Stimulated activated CD4-positive, alpha-beta T cell treated with anti-CD3 and anti-CD28 coated beads, TNF-alpha, amount 100 ng/mL, for 1 hour (primary cell): ENCODE measurements at places on chromosomes 13 and 19.

GRCh38 chr13:58018865-58019264 lies 387.3 kb downstream of the PCDH17 start:
- no peak for DNase-seq

GRCh38 chr19:5933391-5934068 lies 19.5 kb downstream of the CAPS start:
- DNase-seq = no peak

GRCh38 chr13:77548095-77548494 lies 12.6 kb downstream of the SCEL start:
- no peak for DNase-seq

- DNase-seq = no peak
These were observed 69.1 kb downstream of the CAB39L start for GRCh38 chr13:49374585-49375290.

GRCh38 chr13:85314686-85315085 lies 484.5 kb downstream of the SLITRK6 start:
- no peak for DNase-seq

DNA sequence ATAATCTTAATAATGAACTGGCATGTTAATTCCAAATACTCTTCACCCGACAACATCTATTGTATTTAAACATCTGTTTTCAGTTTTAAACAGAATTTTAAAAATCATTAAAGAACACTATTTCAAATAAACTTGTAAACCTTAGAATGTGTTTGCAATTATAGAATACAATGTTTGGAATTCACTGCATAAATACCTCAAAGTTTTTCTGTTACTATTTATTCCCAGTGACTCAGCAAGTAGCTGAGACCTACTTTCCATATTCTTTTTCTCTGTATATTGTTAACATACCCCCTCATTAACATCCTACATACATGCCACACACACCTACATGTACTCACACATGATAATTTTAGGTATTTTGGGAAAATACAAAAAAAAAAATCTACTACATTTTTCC lies 1134.3 kb downstream of the SLITRK1 start:
- no peak for DNase-seq

- DNase-seq = no peak
These were observed 11.6 kb upstream of the GPR18 start for GRCh38 chr13:99269627-99270241.

DNA sequence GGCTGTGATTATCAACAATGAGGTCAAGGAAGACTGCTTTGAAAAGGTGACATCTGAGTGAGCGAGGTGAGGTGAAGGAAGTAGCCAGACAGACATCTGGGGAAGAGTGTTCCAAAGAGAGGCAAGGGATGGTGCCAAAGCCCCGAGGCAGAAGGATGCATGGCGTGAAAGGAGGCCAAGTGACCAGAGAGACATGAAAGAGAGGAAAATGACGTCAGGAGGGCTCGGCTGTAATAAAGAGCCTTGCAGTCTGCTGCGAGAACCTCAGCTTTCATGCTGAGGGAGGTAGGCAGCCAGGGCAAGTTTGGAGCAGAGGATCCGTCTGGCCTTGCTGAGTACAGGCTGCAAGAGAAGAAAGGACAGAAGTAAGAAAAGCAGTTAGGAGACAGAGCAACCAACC lies 50.8 kb downstream of the FOXO1 start:
- no peak for DNase-seq

DNA sequence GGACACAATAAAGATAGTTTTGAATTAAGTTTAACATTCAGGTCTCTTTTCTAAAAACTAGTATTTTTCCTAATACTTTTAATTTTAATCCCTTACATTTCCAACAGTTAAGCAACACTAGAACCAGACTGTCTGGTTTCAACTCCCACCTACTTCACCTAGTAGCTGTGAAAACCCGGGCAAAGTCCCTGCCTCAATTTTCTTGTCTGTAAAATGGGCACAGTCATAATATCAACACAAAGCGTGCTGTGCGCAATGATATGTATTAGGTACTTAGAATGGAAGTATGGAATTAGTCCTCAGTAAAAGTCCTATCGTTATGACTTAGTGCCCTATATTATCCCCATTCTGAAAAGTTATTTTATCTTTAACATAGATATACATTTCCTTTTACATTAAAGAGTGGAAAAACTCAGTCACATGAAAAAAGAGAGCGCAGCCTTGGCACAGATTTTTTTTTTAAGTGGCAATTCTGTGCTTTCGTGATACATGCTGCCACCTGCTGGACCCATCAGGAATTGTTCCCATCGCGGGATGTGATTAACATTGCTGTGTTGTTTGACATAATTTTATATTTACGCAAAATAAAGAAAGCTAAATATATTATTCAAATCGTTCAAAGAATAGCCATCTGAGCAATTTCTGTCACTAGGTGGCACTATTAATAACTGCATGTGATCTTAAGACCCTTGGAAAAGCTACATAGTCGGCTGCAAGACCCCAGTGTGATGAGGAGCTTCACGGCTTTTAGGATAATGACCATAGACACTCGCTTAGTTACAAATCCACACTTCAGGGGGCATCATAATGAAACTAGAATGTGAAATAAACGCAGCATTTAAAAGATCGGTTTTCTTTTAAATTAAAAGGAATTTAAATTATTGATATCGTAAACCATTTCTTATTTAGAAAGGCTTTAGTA lies 59.9 kb downstream of the LIG4 start:
- no peak for DNase-seq

- no peak for DNase-seq
These were observed 43.6 kb downstream of the ARHGAP35 start for GRCh38 chr19:46904114-46905060.

GRCh38 chr13:78409172-78409571 lies 194.2 kb downstream of the POU4F1 start:
- no peak for DNase-seq

DNA sequence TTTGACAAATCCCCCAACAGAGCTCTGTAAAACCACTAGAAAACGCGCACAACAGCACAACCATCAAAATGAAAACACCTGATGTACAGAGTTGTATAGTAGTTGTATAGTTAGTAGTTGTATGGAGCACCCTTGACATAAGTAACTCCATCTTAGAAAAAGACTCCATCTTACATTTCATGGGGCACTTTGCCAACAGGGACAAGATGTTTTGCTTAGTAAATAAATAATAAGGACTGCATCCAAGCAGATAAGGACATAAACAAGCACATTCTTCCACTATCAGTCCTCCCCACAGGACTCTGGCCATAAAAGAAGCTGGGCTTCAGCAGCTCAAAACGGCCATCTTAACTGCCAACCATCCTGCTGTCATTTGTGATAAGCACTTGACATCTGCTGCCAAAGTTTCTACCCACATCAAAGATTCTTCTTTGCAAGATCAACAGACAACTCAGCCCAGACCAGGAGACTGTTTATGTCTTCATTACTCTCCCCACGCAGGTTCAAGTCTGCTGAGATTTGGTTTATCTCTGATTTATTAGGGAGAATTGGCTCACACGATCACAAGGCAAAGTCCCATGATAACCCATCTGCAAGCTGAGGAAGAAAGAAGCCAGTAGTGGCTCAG lies 20.7 kb upstream of the ZNF331 start:
- DNase-seq = no peak

DNA sequence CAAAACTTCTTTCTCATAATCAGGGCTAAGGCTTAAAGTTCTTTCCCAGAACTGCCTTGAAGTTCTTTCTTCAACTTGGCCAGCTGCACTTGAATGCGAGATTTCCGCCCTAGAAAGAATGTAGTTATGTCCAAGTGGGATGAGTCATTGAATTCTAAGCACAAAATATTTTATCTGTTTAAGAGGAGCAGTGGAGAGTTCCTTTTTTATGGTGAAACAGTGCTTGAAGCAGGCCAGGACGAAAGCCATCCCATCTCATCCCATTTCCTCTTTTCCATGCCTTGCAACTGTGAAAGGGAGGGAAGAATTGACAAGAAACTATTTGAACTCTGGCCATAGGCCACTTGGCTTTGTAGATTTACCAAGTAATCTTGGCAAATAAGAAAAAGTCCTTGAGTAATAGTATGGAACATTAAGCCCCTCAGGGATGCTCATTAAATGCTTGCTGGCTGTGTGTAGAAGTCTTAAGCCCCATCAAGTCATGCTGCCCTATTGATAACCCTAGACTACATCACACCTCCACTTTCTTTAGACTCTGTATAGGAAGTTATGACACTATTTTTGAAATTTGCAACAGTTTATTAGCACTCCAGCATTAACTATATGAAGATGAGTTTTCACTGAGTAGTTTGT lies 174.5 kb downstream of the KCTD12 start:
- DNase-seq = no peak
